GM12865 (cell line): ENCODE measurements at places on chromosomes 16 and 17.

DNA sequence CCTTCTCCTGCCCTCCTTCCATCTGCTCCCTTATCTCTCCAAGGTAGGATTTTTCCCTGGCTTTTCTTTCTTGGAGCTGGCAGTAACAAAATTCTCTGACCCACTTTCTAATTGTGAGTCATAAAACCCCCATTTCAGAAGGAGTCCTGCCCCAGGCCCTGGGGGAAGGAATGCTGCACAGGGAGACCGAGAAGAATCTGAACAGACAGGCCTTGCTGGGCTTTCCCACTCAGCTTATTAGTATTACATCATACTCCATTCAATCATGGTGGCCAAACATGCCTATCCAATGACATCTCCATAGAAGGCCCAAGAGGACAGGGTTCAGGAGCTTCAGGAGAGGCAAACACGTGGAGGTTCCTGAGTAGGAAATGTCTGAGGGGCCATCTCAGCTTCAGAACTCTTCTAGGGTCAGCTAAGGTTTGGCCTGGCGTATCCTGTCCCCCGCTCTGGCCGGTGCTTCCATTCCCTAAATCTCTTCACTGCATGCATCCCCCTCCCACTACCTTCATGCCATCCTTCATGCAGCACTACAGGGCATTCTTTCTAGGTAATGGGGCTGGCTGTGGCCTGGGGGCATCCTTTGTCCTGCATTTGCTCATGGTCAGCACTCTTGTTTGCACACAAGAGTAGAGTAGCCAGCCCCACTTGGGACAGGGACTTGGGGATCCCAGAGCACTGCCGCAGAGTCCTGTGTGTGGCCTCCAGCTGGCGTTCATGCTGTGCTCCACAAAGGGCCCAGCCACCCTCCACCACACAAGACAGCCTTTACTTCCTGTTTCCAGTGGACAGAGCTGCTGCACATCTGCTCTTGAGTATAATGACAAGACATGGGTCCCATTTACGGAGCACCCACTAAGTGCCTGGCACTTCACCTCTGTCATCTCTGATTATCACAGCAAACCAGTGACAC is 8.2 kb downstream of the SLC6A2 start:
- no peak for DNase-seq

GRCh38 chr16:22815863-22816262 is 1.9 kb downstream of the HS3ST2 start:
- no peak for DNase-seq

GRCh38 chr17:63537001-63537400 is 13.3 kb upstream of the DCAF7 start:
- DNase-seq, result no peak

DNA sequence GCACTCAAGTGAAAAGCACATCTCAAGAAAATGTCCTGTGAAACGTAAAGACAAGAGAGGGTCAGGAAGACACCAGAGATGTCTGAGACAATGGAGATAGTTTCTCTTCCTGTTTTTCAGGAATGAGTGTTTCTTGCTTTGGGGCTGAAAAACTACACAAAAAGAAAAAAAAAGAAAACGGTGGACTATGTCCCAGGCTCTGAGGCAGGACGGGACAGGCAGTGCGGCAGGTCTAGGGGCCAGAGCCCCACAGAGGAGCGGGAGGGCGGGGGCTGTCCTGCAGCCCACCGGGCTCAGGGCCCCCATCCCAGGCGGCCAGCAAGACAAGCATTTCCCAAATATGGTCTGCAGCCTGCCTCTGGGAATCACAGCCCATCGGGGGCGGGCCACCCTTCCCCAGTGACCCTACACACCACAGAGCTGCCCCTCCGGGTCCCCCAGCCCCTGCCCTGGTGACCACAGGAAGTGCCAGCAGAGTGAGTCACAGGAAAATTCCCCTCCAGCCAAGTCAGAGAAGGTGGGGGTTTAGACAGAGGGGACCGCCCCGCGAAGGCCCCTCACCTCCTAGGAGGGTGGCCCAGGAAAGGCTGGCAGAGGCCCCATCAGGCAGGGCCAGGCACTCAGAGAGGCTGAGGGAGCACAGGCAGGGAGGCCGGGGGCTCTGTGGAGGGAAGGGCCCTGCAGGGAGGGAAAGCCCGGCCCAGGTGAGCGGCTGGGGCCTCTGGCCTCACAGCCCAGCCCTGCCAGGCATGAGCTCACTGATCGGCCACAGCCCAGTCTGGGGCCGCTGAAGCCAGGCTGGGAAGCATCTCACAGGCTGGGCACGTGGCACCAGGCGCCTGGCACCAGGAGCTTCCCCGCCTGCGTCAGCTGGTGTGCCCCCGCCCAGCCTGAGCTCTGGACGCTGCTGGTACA is 6.3 kb downstream of the BCAR1 start:
- peak; percentile 43 for DNase-seq

DNA sequence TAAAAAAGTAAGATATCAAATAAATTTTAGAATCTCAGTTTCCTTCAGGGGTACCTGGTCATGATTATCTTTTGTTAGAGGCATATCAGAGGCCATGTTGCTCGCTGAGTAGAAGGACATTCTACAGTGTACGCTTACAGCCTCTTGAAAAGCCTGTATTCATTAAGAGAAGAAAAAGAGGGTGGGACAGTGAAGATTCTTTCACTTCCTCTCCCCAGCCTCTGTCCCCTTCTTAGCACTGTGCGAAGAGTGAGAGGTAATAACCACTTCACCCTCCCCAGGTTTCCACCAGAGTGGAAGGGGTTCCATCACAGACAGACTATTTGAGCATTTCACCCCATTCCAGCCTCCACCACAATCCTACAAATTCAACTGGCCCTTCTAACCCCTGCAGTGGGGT is 4.8 kb upstream of the LPO start:
- DNase-seq, result peak; percentile 58

GRCh38 chr16:86457501-86458148 is 52.7 kb upstream of the FOXF1 start:
- no peak for DNase-seq

GRCh38 chr17:61487161-61487988 is 35.2 kb downstream of the TBX4 start:
- no peak for DNase-seq

DNA sequence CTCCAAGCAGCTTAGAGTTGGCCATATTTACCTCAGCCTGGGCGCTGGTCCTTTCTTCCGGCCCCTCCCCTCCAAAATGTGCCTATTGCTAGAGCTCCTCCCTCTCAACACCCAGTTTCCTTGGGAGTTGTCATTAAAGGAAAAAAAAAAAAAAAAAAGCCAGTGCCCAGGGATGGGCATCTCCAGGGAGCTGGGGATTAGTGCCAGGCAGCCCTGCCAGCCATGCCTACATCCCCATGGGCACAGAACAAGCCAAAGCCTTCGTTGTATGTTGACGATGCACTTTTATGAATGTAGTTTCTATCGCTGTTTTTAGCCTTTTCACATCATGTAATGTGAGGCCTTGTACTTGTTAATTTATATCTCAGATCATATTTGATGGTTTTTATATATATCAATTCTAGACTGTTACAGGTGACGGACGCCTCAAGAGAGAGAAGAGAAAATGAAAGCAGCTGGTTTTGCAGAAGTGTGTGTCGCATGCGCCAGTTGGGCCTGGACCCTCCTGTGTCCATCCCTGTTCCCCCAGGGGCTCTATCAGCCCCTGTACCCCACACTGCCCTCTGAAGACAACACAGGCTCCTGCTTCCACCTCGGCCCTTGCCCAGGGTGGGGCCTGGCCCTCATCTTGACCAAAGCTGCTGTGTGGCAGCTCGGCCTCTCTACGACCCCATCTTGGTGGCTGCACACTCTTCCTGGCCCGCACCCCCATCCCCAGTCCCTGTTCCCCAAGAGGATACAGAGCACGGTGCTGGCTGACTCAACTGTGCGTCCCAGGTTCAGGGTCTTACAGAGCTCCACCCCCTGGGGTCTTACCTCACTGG is 4.8 kb downstream of the LIMD2 start:
- DNase-seq, result peak; percentile 37

GRCh38 chr17:76369804-76370203 is 14.6 kb upstream of the SPHK1 start:
- DNase-seq, result no peak

GRCh38 chr17:54948380-54948779 is 20.1 kb downstream of the COX11 start:
- DNase-seq, result peak; percentile 7
